GF-D8 (cell line): ENCODE measurements at places on chromosomes 7 and 10.

DNA sequence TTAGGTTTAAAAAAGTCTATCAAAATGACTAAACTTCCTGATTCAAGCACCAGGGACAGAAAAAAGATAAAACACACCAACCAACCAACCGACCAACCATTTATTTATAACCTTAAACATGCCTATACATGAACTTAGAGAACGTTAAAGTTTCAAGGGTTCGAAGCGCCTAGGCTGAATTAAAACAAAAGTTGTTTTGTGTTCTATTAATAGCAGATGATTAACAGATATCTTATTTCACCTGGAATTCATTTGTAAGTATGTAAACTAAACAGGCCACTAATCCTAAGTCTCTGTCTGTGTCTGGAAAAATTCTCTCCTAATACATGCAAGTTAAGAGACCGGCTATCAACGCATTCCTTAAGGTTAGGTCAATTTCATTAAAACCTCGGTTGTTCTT is 1.4 kb downstream of the BAIAP2L1 start:
- no peak for DNase-seq

- no peak for DNase-seq
Measured at GRCh38 chr7:80453699-80454340, 58.0 kb downstream of the GNAT3 start.

GRCh38 chr10:109784236-109784635 is 139.1 kb downstream of the XPNPEP1 start:
- DNase-seq, result no peak

- no peak for DNase-seq
Measured at GRCh38 chr7:41694495-41694894, 8.4 kb downstream of the INHBA start.

DNA sequence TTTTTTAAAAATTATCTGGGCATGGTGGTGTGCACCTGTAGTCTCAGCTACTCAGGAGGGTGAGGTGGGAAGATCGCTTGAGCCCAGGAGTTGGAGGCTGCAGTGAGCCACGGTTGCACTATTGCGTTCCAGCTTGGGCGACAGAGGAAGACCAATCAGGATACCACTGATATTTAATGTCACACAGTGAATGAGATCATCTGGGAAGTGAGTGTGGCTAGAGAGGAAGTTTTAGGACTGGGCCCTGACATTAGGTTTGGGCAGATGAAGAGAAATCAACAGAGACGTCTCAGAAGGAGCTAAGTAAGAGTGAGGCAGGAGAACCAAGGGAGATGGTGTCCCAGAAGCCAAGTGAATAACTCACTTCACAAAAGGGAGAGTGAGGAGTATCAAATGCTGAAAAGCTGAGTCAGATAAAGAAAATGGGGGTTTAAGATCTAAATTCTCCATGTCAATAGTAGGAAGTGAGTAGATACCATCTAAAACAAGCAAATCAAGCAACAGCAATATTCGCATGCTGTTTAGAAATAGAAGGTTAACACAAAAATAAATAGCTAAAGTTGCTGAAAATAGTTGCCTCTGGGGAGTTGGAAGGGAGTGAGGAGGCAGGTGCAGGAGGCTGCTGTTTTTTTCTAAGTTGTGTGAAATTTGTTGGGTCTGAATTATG is 11.5 kb downstream of the PILRA start:
- DNase-seq, result no peak

DNA sequence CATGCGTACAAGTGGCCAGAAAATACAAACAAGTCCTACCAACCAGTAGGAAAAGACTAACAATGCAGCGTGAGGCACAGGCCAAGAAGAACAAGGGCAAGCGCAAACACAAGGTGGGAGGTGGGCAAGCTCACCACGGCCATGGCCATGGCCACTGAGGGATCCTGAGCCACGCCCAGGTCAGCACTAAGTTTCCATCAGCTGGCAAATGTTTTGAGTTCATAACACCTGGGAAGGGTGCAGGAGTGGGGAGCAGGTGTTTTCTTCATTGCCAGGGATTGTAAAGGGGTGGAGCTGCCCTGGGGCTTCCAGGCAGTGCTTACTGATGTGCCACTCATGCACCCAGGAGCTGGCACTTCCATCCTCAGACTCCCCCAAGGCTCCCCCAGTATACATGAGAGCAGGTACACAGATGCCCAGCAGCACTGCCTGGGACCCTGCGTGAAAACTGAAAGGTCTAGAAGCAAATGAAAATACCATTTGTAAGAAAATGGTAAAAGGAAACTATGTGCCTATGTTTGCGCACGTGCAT is 139.2 kb upstream of the RET start:
- DNase-seq, result no peak

- DNase-seq, result no peak
Measured at GRCh38 chr7:17558135-17558534, 259.7 kb downstream of the AHR start.

DNA sequence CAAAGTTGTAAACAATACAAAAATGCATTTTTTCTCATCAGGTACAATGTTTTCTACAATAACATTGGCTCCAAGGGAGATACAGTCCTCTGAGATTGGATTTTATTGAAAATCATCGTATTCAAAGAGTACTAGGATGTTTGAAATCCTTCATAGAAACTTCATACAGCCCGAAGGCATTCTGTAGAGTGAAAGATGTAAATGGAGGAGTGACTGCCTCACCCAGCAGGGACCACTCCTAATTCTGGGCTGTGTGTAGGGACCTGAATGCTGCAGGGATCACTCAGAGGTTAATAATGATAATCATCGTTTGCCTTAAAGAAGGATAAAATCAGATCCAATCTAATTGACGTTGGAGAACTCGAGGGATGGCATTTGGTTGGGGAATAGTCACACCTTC is 198.6 kb downstream of the HECW1 start:
- DNase-seq, result no peak

GRCh38 chr10:86804805-86805204 is 48.4 kb downstream of the BMPR1A start:
- DNase-seq, result no peak

GRCh38 chr10:15168291-15168785 is at the start of gene NMT2:
TSS of gene NMT2 (minus strand) at chr10:15168693. CDS start at chr10:15168612, 81 bp downstream.
- peak; percentile 30 for DNase-seq

DNA sequence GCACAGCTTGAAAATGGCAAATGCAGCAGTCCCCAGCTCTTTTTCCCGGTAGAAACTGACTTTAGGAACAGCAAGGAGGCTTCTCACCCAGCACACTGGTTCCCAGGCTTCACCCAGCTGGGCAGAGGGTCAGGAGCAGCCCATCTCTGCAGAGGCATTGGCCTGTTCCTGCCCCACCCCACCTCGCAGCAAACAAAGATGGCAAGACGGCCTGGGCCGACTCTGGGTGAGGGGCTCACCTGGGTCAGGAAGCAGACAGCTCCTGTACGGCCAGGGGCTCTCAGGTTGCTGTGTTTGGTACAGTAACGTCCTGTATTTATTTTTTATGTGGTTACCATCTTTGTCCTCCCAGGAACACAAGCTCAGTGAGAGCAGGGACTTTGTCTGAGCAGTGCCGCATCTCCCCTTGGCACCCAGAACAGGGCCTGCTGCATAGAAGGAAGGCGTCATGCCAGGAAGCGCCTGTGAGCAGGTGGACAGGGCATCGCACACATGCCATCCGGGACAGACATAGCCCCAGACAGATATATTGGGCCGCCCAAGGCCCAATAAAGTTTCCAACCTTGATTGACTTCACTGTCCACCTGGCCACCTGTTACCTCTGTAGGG is 585.0 kb upstream of the FOXK1 start:
- no peak for DNase-seq

- DNase-seq, result no peak
Measured at GRCh38 chr10:71038921-71039320, 150.6 kb upstream of the PCBD1 start.

DNA sequence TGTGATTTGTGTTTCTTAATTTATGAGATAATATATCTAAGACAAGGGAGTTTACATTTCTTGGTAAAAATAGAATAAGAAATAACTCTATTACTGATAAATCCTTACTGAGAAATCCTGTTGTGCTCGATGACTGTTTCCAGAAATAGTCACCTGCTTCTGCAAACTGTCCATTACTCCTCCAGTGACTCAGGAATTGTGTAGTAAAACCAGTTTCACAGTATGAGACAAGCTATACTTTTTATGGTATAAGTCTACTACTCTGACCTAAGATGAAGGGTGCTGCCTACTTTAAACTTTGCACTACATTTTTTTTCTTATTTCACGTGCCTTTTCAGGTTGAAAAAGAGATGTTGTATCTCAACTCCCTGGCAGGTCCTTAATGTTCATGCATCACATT is 6.8 kb upstream of the ANKRD22 start:
- no peak for DNase-seq

GRCh38 chr10:72622271-72622670 is 3.6 kb downstream of the MICU1 start:
- no peak for DNase-seq

GRCh38 chr10:43502931-43503330 is 66.0 kb downstream of the ZNF487 start:
- DNase-seq, result no peak

GRCh38 chr10:89954787-89955566 is 253.6 kb downstream of the KIF20B start:
- DNase-seq, result no peak

DNA sequence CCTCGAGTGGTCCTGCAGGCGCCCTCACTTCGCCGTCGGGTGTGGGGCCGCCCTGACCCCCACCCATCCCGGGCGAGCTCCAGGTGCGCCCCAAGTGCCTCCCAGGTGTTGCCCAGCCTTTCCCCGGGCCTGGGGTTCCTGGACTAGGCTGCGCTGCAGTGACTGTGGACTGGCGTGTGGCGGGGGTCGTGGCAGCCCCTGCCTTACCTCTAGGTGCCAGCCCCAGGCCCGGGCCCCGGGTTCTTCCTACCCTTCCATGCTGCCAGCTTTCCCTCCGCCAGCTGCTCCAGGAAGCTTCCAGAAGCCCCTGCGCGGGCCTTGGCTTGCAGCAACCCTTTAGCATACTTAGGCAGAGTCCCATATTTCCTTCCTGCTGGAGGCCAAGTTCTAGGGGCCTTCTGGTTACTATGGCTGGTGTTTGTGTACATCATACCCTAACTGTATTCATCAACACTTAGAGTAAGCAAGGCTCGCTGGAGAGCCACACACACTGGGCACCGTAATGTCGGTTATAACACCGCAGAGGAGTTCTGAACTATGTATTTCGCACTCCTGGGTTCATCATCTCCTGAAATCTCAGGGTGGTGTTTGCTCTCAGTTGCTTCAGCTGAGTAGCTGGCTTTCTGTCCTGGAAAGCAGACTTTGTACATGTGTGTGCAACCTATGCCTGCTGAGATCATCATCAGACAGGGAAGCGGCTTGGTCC is 471 bp downstream of the MGMT start:
- no peak for DNase-seq

GRCh38 chr7:27767374-27767773 is 27.4 kb downstream of the TAX1BP1 start:
- DNase-seq, result peak; percentile 55

GRCh38 chr10:51159841-51160240 is 85.6 kb downstream of the PRKG1 start:
- no peak for DNase-seq

DNA sequence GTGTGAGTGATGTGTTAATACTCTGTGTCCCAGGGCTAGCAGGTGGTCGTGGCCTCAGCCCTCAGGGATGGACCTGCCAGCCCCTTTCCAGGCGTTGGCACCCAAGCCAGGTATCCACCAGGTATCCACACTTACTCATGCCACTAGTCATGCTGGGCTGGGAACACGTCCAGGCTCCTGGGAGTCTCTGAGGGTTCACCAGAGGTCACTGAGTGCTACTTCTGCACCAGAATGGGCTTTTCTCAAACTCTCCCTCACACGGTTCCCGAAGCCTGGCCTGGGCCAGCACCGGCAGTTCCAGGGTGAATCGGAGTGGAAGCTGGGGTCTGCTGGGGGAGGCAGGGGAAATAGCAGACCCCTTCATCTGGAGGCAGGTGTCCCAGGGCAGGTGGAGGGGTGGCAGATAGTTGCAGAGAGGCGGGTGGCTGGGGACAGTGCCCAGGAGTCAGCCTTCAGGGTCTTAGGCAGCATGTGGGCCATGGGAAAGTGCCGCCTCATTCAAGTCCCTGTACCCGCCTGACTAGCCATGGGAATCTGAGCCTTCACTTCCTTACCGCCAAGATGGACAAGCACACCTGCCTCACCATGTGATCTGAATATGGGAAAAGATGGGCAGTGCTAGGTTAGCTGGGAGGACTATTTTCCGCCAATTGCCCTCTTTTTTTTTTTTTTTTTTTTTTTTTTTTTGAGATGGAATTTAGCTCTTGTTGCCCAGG is 95.5 kb upstream of the GTF2I start:
- no peak for DNase-seq

DNA sequence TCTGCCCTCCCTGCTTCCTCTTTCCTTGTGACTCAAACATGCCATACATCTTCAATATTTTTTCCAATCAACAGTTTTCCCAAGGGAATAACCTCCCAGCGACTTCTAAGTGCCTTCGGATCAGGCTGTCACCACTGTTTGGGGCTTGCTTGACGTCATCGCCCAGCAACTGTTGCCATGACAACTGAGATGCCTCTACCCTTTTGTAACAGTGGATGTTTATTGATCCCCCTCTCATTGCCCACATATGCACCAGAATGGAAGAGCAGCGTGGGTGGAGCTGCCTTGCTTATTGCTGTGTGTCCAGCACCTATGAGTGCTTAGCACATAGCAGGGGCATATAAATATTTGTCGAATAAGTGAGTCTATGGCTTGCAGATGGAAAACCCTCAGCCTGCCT is 14.4 kb downstream of the FFAR4 start:
- no peak for DNase-seq

GRCh38 chr10:125004571-125005311 is 62.8 kb downstream of the ZRANB1 start:
- DNase-seq, result no peak

- no peak for DNase-seq
Measured at GRCh38 chr10:46226900-46227558, 59.8 kb upstream of the ANTXRL start.

- no peak for DNase-seq
Measured at GRCh38 chr10:121282797-121283515, 315.3 kb downstream of the FGFR2 start.
